Activated T-cell treated with anti-CD3 and anti-CD28 coated beads, Interleukin-2, amount 50 U/mL, for 48 hours (primary cell): ENCODE measurements at places on chromosomes 3 and 15.

DNA sequence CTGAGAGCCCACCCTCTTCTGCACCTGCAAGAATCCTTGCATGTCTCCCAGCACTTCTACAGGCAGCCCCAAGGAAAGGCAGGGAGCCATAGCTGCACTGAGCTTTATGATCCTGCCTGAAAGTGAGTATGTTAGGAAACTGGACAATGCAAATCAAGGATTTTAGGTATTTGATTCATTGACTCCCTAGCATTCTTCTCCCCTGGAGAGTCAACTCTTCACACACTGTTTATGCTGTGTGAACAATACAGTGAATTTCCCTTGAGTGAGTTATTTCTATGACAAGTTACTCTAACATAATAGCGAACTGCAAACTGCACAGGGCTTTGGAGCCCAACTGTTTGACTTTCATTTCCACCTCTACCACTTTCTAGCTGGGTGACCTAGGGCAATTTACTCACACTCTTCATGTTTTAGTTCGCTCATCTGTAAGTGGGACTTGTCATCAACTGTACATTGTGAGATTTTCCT, 96.0 kb upstream of the PHLDB2 start:
- DNase-seq = no peak

- DNase-seq = peak; percentile 28
Observed at GRCh38 chr15:81939604-81940440, 106.0 kb downstream of the MEX3B start.

DNA sequence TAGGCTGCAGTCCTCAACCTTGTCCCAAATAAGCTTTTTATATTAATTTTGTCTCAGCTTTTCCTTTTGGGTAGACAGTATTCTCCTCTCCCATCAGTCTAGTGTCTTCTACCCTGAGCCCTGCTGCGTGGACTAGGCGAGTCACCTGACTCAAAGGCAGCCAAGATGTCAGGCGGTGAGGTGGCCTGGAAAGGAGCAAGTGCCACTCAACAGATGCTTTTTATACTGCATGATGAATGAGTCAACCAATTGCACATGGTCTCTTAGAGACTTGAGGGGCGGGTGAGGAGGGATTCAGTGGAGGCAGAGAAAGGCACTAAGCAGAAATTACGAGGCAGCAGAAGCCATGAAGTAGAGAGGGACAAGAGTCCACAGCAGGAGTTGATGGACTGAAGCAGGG, 95.9 kb downstream of the FRMD4B start:
- no peak for DNase-seq

GRCh38 chr3:178562947-178563232, 26.7 kb downstream of the KCNMB2 start:
- no peak for DNase-seq

GRCh38 chr3:182964179-182964578, 16.2 kb downstream of the DCUN1D1 start:
- DNase-seq = no peak

- peak; percentile 67 for DNase-seq
Observed at GRCh38 chr15:41585127-41586047, 26.4 kb downstream of the TYRO3 start.

GRCh38 chr15:85026304-85027032, 44.8 kb downstream of the PDE8A start:
- DNase-seq = no peak

- DNase-seq = no peak
Observed at GRCh38 chr15:95698951-95699350, 631.5 kb upstream of the NR2F2 start.

DNA sequence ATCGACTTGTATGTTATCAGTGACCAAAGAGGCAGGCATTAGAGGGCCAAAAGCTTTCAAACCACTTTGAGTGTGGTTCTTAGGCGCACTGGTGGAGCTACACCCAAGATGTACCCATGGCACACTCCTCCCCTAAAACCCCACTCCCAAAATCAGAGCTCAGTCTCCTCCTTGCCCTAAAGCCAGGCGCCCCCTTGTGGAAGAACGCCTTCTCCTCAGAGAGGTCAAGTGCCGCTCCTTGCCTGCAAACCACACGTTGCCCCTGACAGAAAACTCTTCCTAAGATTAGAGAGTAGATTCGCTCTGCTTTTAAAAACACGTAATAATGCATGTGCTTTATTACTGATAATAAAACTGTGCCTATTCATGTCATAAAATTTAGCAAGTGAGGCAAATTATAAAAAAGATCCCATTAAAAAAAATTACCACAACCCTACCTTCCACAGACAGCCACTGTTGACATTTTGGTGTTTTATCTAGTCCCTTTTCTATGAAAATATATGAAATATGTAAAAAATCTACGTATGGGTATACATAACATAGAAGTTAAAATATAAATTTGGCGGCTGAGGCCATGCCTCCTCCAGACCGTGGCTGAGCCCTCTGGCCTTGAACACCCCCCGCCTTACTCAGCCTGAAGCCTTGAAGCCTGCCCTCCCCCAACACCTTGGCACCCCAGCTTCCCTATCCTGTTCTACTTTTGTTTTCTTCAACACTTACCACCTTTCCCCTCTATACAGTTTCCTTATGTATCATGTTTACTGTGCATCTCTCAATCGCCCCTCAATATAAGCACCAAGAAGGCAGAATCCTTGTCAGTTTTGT, 33.5 kb downstream of the BCL2L10 start:
- DNase-seq = peak; percentile 93

GRCh38 chr3:194327218-194328052, 23.7 kb downstream of the CPN2 start:
- no peak for DNase-seq

DNA sequence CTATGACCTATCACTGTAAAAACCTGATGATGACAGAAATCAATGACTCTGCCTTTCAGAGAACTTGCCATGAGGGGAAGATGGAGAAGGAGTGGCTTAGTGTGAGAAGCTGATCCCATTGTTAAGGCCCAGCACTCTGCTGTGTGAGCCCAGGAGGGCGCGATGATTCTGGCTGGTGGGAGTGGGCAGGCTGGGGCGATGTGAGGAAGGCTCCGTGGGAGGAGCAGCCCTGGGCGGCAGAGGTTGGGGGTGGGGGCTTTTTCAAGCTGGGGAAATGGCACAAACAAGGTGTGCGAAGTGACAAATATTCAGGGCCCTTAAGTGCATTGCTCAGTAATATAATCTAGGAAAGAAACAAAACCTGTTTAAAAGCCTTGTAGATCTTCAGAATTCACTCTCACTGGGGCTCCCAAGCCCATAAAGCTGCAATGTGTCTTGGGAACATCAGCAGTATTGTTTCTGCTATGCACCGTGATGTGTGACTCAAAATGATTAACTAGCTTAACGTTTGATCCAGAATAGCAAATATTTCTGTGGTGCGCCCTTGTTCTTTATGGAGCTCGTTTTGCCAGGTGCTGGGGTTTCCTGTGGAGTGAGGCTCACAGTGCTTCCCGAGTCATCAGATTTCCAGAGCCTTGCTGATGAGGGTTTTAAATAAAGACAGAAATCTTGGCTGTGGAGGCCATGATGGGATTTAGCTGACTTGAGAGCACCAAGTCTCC, 141.0 kb downstream of the CHDH start:
- DNase-seq = no peak

GRCh38 chr15:57544848-57545480, 46.7 kb upstream of the MYZAP start:
- DNase-seq = no peak

- no peak for DNase-seq
Observed at GRCh38 chr3:107884719-107885460, 205.9 kb downstream of the CD47 start.

DNA sequence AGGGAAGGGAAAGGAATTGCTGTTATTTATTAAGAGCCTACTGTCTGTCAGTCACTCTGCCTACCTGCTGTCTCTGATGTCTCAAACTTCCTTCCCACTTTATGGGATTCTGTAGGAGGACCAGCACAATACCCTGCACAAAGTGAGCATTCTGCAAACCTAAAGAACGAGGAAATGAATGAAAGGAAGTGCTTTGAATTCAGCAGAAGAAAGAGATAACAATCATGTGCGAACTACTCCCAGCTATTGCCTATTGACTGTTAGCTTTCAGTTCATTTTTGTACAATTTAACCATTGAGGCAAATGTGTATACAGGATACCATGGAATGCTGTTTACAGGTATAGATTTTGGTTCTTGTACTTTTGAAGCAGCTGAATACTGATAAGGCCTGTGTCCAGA, 66.8 kb downstream of the CMSS1 start:
- no peak for DNase-seq

GRCh38 chr3:82462977-82463376, 701.5 kb upstream of the GBE1 start:
- DNase-seq = no peak

DNA sequence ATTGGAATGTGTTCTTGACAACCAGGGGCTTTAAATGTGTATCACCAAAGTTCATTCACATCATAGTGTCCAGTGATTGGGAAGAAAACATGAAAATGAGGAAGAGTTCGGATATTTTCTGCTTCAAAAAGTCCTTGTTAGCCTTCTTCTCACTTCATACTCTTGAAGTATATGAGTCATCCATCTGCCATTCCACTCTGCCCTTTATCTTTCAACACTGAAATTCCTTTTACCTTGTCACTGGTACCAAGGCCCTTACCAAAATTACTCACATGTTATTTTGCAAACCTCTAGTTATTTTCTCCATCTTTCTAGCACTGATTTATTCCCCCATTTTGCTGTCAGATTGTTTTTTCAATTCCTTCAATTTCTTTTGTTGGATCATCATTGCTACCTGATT, 32.5 kb downstream of the OR5H15 start:
- DNase-seq = no peak

DNA sequence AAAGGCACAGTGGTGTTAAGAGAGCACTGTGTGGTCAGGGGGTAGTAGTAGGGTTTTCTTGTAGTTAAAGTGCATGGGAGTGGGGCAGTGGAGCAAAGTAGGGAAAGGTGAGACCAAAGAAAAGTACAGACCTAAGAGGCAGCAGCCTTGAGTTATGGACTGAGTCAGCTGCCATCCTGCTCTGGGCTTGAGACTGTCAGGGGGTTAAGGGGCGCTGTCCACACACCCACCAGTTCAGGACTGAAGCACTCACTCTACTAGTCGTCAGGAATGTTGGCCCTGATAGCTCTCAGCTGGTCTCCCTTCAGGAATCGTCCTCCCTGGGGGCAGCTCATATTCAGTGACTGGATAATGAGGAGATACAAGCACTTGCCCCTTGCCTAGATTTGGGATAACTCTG, 7.9 kb downstream of the CCR4 start:
- no peak for DNase-seq

- DNase-seq = no peak
Observed at GRCh38 chr3:114714237-114714636, 420.4 kb downstream of the TIGIT start.

DNA sequence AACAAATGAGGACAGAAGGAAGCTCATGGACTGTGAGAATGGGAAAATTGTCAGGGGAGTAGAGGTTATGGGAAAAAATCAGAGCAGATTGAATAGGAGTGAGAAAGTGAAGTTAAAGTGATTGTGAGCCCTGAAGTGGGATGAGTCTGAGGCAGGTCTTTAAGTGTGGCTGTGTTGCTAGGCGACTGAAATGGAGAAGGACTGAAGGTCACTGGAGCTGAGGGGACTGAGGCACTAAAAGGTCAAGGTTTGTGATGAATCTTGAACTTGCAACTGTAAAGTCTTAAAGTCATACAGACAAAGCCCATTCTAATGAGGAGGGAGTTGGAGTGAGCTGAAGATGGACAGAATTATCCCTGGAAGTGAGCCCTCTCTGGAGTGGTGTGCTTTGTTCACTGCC, 518.9 kb downstream of the TUSC7 start:
- DNase-seq = no peak

GRCh38 chr3:112092496-112093179, 6.4 kb downstream of the C3orf52 start:
- no peak for DNase-seq

GRCh38 chr3:113271594-113272384, 60.4 kb downstream of the BOC start:
- DNase-seq = no peak

GRCh38 chr15:44033894-44034293, 161.2 kb downstream of the FRMD5 start:
- DNase-seq = no peak

DNA sequence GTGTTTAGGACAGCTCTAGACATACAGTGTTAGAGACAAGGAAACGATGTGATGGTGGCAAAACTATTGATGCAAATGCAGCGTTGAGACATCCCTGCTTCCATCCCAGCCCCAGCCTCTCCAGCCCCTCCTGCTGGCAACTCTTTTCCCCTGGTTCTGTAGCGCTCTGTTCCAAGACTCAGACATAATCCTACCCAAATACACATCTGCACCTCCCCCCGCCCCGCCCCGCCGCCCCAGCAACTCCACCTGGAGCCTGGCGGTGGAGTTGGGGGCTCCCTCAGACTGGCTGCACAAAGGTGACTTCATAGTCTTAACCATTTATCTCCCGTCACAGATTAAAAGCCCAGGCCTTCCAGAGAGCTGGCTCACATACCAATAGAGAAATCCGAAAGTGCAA, 7.2 kb upstream of the SEC22A start:
- no peak for DNase-seq

DNA sequence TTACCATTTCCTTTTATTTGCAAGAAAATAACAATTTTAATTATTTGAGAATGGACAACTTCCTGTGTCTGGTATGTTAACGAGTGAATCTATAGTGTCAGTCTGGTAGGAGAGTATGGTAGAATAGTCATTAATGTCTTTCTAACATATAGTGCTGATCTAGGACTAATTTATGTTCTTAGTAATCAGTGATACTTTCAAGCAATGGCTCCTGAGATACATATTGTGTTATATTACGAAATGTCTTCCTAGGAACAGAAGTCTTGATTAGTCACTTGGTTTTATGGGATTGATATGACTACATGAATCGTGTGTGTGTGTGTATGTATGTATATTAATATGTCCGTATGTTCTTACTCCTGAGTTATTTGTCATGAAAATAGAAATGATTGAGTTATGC, 66.6 kb upstream of the PAQR5 start:
- DNase-seq = no peak

- DNase-seq = no peak
Observed at GRCh38 chr15:45276831-45277230, 24.8 kb downstream of the SLC28A2 start.

DNA sequence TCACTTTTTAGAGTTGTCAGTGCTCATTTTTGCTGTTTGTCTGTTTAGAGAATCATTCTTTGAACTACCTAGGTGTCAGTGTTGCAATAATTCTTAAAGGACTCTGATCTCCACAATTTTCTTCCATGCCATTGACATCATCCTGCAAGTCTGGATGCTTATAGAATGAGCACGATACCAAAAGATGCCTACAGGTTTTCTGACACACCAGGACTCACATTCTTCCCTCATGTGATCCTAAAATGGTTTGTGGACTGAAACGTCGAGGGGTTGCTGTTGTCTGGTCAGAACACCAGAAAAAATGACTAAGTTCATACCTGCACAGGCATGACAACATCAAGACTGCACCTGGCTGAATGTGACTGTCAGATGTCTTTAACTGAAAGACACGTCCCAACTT, 95.9 kb downstream of the SEMA5B start:
- no peak for DNase-seq

GRCh38 chr3:66423791-66424190, 77.0 kb downstream of the LRIG1 start:
- DNase-seq = no peak

DNA sequence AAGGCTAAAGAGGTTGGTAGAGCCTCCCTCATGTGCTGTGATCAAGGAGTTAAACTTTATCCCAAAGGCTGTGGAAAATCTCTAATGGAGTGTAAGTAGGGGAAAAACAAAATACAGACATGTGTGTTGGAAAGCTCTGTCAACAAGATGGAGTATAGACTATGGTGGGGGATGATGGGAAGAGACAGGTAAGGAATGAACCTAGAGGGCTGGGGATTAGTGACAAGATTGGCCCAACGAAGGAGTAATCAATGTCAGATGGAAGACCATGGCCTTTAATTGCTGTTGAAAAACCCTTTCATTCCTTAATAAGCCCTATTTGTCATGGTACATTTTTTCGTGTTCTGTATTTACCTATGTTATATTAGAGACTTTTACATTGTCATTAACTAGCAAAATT, 278.6 kb downstream of the SQOR start:
- no peak for DNase-seq
